NCI-H2171 treated with DMSO at 0.1 percent for 48 hours (cell line): ENCODE measurements at places on chromosomes 12 and 14.
A peak's percentile ranks its signal among the peaks of the same experiment; 100 is the strongest.

DNA sequence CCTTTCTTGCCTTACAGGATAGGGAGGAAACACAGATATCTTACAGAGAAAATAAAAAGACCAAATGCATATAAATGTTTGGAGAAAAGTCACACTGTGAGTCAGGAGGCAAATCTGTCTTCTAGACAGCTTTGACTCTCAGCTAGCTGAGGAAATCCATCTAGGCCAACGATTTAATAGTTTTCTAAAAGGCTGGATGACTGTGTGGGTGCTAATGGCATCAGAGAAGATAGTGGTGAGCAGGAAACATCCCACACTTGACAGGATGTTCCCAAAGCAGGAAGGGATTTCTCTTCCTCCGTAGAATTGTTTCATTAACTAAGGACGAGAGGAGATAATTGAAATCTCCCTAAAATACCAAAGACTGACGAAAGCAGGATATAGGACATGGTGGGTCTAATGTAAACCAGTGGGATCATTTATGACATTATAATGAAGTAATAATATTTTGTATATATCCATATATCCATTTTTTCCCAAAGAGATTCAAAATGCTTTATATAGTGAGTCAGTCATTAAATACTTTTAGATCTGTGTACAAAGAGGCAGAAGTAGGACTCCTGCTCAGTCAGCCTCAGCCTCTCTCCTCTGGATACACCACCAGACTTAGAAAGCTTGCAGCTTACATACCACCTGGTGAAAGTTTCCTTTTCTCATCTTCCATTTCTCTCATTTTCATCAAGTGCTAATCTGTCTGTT lies 44.3 kb upstream of the PSMA6 start:
- DNase-seq: no peak

DNA sequence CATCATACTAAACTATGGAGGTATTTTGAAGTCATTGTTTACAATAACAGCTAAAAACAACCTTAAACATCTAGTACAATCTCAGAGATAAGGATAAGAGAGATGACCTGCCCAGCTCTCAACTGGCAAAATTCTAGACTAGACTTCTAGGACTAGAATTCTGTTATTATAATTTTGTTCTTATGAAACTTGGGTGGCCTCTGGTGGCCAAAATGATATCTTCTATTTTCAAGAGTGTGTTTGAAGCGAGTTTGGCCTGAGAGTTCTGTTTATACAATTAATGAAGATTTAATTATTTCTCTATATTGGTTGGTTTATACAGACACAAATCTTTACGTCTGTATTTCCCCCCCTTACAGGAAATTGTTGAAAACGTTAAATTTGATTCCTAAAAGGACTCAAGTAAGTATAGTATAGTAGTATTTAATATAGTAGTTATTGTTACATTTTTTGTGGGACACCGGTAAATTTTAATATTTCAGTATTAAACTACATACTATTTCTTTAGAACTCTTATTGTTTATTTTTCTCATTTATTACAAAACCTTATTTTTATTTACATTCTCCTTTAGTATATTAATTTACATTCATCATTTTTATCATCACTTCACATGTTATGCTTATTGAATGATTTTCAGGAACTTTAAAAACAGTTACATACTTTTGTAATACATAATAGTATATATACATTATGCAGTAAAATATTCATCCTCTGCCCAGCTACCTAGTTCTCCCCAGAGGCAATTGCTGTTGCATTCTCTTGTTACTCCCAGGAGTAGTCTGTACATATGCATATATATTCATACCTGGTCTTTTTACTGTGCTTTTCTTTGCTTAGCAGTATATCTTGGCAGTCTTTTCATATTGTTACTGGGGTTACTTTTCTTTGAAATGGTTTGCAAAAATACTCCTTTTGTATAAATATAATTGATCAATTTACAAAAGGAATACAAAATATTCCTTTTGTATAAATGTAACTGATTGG lies 6.6 kb downstream of the PPHLN1 start:
- DNase-seq: peak; percentile 51

DNA sequence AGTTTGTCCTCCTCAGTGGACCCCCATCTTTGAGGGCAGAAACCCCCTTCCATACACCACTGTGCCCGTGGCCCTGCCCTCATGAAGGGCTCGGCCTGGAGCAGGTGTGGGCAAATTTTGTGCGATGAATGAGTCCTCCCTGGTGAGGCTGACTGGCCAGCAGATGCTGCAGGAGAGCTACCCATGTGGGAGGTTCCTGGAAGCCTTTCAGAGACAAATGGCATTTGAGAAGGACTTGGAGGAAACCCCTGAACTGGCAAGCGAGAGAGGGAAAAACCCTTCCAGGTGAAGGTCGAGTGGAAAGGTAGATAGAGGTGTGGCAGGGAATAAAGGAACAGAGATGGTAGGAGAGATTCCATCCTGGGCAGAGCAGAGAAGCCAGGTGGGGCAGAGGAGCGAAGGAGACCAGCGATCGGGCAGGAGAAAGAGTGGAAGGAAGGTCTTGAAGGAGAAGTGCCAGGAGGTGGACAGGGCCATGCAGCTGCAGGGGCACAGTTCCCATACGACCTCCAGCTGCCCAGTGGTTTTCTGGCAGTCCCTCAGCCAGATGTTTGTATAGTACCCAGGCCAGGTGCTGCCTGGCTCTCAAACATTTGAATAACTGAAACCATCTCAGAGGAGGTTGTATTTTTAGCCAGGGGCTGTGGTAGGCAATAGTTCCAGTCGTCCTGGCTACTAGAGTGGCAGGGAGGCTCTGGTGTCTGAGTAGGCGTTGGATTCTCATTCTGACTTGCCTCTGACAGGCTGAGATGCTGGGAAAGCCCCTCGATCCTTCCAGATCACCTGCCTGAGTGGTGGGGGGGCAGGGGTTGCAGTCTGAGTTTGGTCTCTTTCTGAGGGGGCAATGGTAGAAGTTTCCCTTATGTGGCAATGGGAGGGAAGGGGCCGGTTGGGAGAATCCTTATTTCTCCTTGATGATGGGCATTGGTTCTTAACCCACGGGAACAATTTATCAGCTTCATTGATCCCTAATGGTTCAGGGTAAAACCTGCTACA lies 40.1 kb downstream of the FBXL14 start:
- DNase-seq: no peak

DNA sequence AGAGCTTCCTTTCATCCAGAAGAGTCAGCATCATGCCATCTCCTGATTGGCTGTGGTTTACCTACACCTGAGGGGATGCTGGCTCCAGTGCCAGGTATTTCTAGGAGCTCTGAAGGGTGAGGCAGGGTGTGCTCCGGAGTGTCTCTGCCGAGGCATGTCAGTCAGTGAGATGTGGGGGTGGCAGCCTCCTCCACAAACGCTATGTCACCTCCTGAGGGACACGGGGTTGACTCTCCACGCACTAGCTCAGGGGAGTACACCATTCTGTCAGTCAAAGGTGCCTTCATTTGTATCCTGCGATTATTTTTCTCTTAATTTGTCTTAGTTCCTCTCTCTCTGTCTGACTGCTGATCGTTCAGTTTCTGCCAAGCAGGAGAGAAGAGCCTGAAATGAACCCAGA lies 604.5 kb downstream of the VRK1 start:
- no peak for DNase-seq

GRCh38 chr12:120141336-120141735 lies 24.8 kb upstream of the RAB35 start:
- no peak for DNase-seq

DNA sequence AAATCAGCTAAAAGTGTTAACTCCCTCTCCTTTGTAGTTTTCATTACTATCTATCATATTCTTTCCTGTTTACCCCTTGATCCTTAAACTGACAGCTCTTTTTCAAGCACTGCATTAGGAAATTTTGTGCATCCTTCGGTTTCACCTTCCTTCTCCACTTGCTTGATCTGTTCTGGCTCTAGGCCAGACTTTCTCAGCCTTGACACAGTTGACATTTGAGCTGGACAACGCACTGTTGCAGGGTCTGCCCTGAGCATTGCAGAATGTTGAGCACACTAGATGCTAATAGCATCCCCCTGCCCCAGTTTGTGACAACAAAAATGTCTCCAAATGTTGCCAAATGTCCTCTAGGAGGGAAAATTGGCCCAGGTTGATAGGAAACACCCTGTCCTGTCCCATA lies 75.4 kb upstream of the KCNJ8 start:
- DNase-seq: no peak

DNA sequence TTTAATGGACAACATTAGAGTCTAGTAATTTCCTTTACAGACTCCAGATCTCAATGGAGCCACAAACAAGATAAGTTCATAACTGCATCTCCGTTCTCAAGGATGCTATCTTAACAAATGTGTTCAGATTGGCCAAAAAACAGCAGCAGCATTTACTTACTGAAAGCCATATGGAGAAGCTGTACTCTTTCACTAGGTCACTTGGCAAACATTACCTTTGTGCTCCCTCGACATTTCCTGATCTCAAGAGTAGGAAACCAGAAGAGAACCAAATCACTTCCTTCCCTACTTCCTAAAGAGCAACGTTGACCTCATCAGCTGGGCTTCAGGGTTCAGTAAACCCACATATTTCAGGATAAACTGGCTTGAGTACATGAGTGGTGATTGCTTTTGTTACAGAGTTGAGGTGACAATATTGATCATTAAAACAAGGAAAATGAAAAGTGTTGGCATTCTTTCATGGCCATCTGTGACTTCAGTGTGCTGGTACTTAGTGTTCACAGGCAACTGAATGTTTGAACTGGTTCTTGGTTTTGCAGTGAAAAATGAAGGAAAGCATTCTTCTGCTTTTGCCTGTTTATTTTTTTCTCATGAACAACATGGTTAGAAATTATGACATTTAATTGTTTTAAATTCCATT lies 449.6 kb downstream of the TMEM117 start:
- DNase-seq: no peak

DNA sequence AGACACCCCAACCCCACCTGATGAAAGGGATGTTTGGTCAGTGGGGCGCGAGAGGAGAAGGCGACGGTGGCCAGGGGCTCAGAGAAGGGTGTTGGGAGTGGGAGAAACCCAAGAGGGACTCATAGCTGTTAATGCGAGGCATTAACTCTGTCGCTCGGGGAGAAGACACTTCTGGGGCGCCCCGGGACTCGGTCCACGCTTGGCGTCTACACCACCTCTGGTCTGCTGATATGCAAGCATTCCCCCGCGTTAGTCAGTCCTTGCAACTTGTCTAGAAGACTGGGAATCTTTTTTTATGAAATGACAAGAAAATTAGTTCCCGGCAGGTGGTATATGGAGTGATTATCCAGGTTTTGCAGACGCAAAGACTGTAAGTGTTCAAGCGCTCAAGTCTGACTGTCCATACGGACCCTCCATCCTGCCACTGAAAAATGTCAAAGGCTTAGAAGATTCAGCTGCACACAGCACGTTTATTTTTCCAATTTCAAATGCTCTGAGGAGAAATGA lies 360 bp upstream of the SLC35F4 start:
- DNase-seq: no peak

DNA sequence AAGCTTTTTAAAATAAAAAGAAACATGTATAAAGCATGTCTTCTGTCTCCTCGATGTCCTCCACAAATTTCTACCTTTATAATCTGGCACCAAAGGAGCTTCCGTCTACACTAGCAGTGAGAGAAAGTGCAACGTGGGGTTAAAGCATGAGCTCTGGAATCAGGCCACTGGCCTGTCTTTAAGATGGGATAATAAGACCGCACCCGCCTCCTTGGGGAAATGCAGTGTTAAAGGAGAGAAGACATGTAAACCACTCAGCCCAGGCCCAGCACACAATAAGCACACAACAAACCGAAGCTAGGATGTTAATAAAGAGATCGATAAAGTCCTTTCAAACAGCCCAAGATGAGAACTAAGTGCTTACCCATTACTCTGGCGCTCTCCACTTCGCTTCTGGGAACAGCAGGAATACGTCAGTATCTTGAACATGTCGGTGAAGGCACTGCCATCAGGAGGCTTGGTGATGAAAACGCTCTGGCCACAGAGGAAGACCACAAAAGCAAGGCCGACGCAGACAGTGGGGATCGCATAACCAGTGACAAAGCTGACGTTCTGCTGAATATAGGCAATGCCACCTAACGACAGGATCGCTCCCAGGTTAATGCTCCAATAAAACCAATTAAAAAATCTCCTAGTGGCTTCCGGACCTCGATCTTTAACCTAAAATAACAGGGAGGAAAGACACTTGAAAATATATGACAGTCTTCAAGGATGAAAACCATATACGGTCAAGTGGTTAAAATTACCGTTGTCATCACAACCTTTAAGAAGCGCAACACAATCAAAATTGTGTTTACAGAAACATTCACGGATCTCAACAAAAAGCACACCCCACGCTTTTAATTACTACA lies 9.1 kb downstream of the SLC15A4 start:
- DNase-seq: no peak

GRCh38 chr12:2719392-2719791 lies 75.4 kb upstream of the FKBP4 start:
- no peak for DNase-seq

DNA sequence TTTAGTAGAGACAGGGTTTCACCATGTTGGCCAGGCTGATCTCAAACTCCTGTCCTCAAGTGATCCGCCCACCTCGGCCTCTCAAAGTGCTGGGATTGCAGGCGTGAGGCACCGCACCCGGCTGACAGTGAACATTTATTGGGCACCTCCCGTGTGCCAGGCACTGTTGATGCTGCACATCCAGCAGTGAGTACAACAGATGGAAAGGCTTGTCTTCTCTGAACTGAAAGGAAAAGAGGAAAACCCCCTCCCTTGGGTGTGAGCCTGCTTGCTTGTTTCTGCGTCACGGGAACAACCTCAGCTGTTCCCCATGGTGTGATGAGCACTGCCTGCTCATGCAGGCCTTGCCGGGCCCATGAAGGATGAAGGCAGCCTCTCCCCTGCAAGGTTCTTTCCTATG lies 39.5 kb downstream of the DGLUCY start:
- DNase-seq: peak; percentile 71

DNA sequence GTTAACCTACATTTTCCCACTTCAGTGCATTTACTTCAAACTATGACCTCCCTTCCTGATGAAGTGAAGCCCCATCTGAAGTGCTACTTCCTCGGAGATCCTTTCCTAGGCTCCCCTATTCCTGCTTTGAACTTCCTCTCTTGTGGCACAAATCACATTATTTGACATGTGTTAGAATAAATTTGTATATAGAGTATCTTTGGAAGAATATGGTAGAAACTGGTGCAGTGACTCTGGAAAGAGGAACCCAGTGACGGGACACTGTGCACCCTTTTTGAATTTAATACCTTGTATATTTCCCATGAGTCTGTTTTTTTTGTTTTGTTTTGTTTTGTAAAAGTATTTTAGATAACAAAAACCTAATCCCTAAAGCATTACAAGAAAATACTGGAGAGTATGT lies 66.4 kb upstream of the SRSF5 start:
- DNase-seq: no peak

GRCh38 chr12:55742719-55743405 lies at the start of gene GDF11:
GDF11 (plus strand) TSS chr12:55743122; CDS start chr12:55743317, 195 bp downstream.
- peak; percentile 83 for DNase-seq
